NCI-H2081 (cell line): ENCODE measurements at places on chromosomes 7 and 10.

GRCh38 chr10:92404612-92405418 lies 113.8 kb downstream of the MARCHF5 start:
- no peak for DNase-seq

DNA sequence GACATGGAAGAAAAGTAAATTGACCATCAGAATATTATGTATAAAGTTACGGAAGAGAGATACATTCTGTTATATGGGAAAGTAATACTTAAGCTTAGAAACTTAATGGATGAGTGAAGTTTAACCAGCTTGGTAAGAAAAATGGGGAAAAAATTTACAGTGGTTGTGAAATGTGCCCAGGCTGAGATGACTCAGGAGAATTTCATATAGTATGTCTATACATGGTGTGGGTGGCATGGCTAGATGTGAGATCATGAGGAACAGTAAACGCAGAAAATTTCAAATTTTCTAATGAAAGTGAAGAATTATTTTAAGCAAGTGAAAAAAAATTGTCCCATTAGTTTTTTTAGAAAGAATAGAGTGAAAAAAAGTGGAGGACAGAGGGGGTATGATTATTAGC lies 552.5 kb upstream of the SORCS1 start:
- DNase-seq = no peak

GRCh38 chr10:70660722-70661121 lies 11.6 kb upstream of the ADAMTS14 start:
- no peak for DNase-seq

GRCh38 chr10:91613411-91614187 lies 19.3 kb downstream of the PPP1R3C start:
- DNase-seq = no peak
